ENCODE measurements at places on chromosomes 11 and 22.

GRCh38 chr22:47884775-47885174, 1122.3 kb downstream of the TBC1D22A start:
- no peak for DNase-seq

DNA sequence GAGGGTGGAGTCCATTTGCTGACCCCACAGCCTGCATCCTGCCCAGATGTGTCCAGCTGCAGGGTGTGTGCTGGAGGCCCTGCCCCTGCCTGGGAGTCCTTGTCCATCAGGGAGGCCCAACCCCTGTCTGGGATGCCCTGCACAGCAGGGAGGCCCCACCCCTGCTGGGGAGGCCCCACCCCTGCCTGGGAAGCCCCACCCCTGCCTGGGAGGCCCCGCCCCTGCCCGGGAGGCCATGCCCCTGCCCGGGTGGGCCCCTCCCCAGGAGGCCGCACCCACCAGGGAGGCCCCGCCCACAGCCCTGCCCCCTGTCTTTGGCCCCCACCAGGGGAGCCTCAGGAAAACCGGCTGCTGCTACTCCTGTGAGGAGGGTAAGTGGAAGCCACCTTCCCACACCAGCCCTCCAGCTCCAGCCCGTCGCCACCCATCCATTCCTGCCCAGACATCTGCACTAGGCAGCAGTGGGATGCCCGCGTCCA, 37.2 kb downstream of the MUC5B start:
- DNase-seq, result no peak

- DNase-seq, result no peak
These were observed 72.0 kb upstream of the IGLL5 start for GRCh38 chr22:22815397-22816170.

DNA sequence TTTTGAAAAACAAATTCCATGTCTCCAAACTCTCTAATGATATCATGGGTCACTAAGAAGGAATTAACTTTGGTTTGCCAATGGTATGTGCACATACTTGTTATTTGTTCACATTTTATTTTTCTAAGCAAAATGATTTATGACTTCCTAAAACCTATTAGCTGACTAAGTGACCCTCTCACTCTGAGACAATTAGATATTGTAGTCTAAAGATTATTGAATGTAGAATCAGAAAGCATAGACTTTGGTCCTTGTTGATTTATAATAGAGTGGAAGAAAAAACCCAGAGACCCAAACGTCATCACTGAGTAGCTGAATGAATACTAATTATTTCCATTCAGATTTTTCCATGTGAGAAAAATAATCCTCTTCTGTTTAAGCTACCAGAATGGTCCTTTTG, 243.5 kb upstream of the ANO3 start:
- DNase-seq, result no peak

DNA sequence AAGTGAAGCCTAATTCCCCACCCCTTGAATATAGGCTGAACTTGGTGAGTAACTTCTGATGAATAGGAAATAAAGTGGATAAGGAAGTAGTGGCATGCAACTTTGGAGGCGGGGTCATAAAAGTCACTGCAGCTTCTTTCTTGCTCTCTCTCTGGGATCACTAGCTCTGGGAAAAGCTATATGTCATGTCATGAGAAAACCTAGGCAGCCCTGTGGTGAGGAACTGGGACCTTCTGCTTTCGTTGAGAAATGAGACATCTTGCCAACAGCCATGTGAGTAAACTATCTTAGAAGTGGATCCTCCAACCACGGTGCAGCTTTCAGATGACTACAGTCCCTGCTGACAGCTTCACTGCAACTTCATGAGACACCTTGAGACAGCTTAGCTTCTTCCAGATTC, 15.7 kb downstream of the ZNF214 start:
- no peak for DNase-seq

GRCh38 chr11:116331381-116331780, 441.4 kb downstream of the BUD13 start:
- DNase-seq, result no peak

GRCh38 chr11:103013421-103013820, 57.9 kb upstream of the MMP13 start:
- no peak for DNase-seq

GRCh38 chr22:25120093-25120561, 79.5 kb upstream of the CRYBB3 start:
- no peak for DNase-seq

- no peak for DNase-seq
These were observed 23.9 kb upstream of the IGSF9B start for GRCh38 chr11:133980665-133981064.

DNA sequence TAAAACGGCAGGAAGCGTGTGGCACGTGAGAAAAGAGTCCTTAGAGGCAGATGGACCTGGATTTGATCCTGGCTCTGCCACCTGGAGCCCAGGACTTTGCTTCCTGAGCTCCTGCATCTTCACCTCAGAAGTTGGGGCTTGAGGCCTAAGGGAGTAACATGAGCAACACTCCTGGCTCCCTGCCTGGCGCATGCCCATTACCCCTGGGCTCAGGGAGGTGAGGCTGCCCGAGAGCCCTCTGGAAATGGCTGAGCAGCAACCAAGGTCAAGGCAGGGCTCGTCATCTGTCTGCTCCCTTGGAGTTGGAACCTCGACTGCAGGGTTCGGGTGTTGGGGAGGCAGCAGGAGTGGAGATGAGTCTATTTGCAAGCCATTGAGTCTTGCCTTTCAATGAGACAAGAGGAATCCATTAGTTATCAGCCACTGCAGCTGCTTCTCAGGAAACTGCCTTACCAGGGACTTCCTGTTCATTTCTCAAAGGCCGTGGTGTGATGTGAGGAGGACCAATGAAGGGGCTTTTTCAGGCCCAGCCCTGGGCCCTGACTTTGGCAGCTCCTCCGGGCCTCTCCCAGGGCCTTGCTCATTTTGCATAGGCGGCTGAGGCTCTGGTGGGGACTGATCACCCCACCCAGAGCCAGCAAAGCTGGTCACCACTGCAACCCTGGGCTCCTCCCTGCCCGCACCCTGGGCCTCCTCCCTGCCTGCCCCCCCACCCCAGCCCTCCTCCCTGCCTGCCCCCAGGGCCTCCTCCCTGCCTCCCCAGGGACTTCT, 6.4 kb downstream of the FADS2 start:
- peak; percentile 51 for DNase-seq

DNA sequence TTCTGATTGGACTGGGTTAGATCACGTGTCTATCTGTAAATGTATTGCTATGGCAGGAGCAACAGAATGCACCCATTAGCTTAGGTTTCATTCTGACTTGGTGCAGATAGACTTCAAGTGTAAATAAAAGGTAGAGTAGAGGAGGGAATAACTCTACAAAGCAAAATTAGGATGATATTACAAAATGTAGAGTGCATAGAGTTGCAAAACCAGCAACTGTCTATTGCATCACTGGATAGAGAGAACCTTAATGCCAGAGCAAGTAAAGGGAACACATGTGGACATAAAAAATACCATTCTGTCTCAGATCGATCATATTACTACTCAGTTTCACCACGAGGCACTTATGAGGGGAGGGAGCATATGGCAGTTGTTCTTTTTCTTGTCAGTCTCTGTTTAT, 22.0 kb upstream of the CAT start:
- no peak for DNase-seq

DNA sequence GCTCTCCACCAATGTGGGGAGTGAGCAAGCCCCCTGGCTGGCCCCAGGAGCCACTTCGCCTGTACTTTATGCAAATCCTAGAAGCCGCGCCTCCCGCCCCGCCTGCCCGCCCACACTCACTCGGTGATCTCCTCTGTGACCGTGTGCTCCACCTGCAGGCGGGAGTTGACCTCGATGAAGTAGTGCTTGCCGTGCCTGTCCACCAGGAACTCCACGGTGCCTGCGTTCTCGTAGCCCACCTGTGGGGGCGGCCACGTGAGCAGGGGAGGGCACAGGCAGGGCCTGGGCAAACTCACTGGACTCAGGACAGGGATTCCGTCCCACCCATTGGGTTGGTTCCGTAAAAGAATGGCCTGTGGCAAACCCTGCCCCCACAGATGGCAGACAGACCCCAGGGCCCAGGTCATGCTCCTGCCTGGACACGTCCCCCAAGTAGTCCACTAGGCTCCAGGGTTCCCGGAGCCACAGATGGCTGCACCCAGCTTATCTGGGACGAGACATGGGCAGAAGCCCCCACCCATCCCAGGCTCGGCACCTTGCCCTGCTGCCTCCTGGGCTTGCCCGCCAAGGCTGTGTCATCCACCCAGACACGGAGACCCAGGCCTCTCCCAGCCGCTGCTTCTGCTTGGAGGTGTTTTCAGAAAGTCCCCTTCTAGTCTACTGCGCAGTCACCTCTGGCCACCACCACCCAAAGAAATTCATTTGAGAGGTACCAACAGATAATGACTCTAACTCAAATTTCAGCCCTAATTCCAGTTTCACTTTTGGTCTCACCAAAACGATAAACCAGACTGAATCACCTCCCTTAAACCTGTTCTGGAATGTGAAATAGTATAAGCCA, 12.1 kb downstream of the LRFN4 start:
- no peak for DNase-seq

GRCh38 chr11:57777969-57778317, 16.3 kb downstream of the CTNND1 start:
- no peak for DNase-seq

DNA sequence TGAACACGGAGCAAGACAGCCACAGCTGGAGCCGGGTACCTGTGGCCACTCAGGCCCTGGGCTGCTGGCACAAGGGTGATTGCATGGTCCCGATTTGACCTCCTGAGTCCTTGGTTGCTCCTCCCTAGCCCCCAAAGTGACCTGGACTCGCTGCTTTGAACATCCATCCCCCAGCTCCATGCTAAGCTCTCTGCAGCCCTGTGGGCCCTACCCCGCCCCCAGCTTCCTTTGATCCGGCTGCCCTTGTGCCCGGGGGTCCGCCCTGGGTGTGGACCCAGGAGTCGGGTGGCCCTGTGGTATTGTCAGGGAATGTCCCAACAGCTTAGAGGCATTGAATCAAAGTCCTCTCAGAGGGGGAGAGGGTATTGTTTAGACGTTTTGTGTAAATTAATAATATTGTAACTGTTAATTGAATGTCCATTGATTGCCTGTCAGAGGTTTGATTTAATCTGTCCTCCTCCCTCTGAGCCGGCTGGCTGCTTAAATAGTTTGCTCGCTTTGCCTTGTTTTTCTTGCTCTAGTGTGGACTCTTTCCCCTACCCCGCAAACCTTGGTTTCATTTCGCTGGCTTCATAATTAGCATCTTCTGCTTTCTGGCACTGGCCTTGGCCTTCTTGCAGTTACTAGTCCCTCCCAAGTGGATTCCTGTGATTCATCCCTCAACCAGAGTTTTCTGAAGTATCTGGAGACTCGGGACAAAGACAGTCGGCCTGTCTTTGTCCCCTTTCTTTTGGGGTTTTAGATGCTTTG, 20.7 kb downstream of the GRIK4 start:
- no peak for DNase-seq

- DNase-seq, result no peak
These were observed 15.3 kb downstream of the PARVA start for GRCh38 chr11:12392672-12393071.

DNA sequence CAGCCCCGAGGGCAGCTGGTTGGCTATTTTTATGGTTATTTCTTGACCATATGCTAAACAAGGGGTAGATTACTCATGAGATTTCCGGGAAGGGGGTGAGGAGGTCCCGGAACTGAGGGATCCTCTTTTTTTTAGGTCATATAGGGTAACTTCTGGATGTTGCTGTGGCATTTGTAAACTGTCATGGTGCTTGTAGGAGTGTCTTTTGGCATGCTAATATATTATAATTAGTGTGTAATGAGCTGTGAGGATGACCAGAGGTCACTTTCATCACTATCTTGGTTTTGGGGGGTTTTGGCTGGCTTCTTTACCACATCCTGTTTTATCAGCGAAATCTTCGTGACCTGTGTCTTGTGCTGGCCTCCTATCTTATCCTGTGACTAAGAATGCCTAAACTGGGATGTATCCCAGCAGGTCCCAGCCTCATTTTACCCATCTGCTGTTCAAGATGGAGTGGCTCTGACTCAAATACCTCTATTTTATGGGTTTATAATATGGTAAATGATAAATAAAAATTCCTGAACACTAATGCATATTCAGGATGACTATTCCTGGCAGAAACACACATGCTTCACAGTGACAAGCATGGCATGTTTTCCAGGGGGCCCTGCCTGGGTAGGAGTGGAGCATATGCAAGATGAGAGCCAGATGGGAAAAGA, 11.2 kb downstream of the KREMEN1 start:
- no peak for DNase-seq

GRCh38 chr22:39954584-39955055, 5.6 kb upstream of the TMA7B start:
- DNase-seq, result no peak

GRCh38 chr11:28757725-28758515, 649.7 kb downstream of the METTL15 start:
- no peak for DNase-seq

GRCh38 chr22:44131989-44132685, 48.6 kb upstream of the PARVG start:
- DNase-seq, result no peak

DNA sequence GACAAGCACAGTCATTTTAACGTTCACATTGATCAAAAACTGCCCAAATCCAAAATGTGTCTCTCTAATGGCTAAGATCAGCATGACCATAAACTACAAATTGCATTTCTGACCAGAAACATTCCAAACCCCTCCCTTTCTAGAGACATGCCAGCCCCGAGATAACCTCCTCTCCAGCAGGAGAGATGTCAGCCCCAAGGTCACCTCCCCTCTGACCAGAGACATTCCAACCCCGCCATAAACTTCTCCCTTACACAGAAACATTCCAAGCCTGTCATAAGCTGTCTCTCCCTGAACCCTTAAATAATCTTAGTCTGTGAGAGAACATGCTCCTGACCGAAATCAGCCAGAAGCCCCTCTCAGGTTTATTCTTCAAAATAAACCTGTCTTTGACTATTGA, 6.6 kb upstream of the EXT2 start:
- no peak for DNase-seq

DNA sequence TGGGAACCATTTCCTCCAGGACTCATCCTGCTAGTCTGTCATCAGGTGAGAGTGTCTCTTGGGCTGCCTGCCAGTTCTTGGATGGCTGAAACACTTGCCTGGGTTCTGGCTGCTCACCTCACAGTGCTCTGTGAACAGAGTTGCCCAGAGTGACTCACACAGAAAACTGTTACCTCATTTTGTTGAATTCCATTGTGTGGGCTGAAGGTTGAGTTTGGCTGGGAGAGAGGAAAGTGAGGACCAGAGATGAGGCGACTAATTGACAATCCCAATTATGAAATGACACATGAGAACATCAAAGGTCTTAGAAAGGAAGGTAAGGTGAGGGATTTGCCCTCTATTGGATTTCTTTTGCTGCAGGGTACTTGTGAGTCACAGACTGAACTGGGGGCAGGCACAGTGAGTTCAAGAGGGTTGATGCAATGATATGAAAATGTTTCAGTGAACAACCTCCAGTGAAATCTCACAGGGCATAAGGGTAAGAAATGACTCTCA, 20.2 kb upstream of the CALCB start:
- no peak for DNase-seq

- DNase-seq, result peak; percentile 12
These were observed 45.9 kb downstream of the TBX1 start for GRCh38 chr22:19806213-19807160.

- DNase-seq, result peak; percentile 11
These were observed 106.1 kb downstream of the CTTN start for GRCh38 chr11:70504246-70505020.

GRCh38 chr11:117529816-117530215, 202.2 kb downstream of the CEP164 start:
- no peak for DNase-seq

- DNase-seq, result no peak
These were observed 633.7 kb downstream of the TBC1D22A start for GRCh38 chr22:47396105-47396504.
